Fibroblast of skin of back (primary cell): ENCODE measurements at places on chromosomes 5 and 9.

DNA sequence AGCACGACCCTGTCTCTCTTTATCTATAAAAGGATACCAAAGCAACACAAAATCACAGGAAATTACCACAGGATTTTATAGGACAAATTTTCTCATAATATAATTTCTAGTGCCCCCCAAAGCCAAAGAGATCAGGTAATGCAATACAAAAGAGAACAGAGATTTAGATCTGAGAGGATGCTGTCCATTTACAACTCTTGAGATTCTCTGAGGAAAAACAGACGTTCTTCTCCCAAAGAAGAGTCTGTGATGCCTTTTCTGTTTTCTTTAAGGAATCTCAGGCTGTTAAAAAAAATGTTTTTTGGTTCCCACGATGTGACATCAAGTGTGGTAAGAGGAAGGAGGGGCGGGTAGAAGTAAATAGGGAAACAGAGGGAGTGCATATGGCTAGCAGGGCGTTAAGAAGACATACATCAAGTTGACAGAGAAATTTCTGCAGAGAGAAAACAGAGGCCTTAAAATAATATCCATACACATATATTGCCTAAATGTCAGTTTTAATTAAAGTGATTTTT, 274.7 kb downstream of the YTHDC2 start:
- DNase-seq, result no peak

GRCh38 chr9:1096155-1096964, 46.2 kb downstream of the DMRT2 start:
- no peak for DNase-seq

DNA sequence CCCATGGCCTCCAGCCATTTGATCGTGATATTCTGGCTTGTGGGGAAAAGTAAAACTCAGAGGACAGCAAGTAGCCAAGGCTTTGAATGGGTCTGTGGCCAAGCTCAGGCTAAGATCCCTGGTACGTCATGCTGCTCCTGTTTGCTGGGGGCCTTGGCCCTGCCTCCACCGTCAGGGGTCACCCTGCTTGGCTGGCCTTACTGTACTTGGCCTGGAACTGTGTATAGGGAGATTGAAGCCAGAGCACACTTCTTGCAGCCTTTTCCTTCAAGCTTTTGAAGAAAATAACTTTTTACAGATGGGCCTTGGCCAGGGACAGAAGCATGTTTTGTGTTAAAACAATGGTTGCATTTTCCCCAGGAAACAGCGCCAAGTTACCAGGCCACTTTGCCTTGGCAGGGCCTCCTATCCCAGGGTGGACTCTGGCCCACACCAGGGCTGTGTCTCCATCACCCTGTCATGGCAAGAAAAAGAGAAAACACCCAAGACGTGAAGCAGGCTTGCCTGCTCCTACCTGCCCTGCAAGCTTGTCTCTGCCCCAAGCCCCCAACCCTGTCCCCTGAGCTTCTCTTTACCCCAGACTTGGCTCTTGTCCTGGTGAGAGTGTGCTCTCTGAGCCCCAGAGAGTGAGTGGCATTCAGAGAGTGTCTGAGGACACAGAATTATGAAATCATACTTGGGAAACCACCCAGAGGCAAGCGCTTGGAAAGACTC, 286.9 kb downstream of the GADD45G start:
- DNase-seq, result no peak

GRCh38 chr5:175772747-175773533, 98.4 kb upstream of the CPLX2 start:
- no peak for DNase-seq

- DNase-seq, result no peak
These were observed 1043.8 kb upstream of the NUDT12 start for GRCh38 chr5:104606258-104606829.

DNA sequence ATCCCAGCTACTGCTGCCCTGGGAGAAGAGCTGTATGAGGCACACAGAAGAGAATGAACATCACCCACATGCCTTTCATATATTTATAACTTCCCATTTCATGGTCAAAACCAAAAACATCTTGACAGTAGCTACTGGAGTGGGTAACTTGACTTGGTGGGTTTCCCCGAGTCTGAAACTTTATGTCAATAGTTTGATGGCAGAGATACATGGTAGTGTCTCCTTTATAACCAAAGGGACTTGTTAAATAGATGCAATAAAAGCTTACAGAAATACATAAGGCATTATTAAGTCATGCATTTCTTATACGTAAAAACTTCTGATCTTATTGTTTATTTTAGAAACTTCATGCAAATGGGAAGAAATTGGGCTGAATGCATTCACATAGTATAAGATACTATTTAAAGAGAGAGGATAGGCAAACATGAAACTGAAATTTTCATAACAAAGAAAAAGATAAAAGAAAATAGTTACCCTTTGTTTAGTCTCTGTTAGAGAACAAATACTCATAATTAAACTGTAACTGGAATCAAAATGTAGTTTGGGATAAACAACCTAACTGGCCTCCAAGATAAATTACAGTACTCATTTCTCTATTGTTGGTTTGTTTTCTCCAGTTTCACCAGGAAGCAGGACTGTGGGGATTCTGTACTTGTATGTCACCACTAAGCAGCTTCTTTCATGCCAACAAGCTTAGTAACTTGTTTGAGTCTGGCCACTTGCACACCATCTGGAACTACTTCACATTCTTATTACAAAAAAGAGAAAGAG, 459.3 kb upstream of the MEF2C start:
- DNase-seq, result peak; percentile 90

GRCh38 chr9:3976865-3977613, 322.8 kb downstream of the GLIS3 start:
- DNase-seq, result peak; percentile 27

DNA sequence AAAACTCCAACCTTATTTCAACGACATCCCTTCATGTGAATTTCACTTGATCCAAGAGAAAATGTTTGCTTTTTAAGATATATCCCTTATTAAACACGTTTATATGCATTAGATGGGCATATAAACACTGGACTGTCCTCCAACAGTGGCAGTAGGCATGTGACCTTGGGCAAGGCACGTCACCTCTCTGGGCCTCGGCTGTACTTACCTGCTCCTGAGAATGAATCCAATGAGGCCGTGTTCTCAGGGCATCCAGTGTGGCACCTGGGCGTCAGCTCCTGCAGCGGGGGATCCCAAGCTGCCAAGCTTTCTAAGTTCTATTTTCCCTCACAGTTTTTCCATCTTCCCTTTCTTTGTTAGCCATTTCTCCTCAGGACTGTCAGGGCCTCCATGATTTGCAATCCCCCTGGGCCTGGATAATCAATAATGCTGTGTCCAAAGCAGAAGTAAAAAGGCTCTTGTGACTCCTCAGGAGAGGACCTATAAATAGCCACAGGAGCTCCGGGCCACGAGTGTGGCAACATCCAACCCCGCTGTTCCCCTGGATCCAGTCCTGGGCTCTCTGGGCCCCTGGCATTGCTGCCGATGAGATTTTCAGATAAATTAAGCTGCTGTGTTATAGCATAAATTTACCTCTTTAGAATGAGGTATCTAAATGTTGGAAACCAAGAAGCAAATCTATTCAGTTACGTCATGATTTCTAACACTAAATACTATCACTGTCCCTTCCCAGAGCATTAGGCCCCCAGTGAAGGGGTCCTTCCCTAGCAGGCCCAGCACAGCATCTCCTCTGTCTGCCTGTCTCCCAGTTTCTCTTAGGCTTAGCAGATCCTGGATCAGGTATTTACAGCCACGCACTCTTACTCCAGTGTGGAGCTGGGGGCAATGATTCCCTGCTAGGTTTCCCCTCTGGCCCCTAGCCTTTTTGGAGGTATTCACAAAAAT, 76.8 kb downstream of the PTPN3 start:
- no peak for DNase-seq

GRCh38 chr9:110041452-110041851, 166.5 kb downstream of the C9orf152 start:
- DNase-seq, result no peak

DNA sequence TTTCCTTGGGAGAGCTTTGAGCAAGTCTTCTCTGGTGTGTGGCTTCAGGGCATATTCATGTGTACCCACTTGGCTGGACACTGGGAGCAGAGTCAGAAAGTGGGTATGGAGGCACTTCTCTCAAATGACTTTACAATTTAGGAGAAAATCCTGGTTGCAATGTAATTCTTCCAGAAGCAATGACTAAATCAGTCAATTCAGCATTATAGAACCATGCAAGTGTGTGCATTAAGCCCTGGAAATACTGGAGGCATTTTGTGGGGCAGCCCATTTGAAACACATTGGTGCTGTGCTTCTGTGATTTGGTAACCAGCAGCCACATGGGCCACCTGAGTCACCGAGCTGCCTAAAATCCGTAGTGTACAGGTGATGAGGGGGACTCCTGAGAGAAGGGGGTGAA, 94.6 kb upstream of the TAS2R1 start:
- no peak for DNase-seq

DNA sequence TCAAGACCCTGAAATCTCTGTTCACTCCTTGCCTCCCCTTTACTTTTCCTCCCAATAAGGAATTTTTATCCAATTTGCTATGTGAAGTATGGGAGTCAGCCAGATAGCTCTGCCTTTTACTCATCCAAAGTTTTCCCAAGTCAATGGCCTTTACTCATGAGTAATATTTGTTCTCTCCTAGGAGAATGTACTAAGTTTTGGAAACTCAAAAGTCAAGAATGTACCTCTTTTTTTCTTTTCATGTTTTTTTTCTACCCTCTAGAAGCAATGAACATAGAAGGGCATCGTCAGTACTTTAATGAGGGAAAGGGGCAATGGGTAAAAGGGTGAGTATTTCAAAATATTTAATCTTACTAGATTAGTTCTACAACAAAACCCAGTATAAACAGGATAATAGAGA, 140.2 kb upstream of the SGCD start:
- DNase-seq, result peak; percentile 95

DNA sequence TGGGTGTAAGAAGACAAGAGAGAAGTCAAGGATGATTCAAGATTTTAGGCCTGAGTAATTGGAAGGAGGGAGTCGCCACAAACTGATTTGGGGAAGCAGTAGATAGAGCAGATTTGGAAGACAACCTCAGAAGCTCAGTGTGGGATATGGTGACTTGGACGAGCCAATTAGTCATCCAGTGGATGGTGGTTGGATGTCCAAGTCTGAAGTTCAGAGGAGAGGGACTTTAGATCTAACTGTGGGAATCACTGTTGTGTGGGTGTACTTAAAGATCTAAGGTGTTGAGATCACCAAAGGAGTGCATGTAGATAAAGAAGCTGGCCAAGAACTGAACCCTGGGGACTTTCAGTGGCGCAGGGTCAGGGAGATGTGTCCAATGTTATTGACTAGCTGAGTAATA, 2.2 kb downstream of the IDNK start:
- no peak for DNase-seq

GRCh38 chr9:21715408-21715807, 87.0 kb upstream of the MTAP start:
- no peak for DNase-seq

GRCh38 chr5:39355324-39355723, 9.0 kb downstream of the C9 start:
- peak; percentile 52 for DNase-seq

DNA sequence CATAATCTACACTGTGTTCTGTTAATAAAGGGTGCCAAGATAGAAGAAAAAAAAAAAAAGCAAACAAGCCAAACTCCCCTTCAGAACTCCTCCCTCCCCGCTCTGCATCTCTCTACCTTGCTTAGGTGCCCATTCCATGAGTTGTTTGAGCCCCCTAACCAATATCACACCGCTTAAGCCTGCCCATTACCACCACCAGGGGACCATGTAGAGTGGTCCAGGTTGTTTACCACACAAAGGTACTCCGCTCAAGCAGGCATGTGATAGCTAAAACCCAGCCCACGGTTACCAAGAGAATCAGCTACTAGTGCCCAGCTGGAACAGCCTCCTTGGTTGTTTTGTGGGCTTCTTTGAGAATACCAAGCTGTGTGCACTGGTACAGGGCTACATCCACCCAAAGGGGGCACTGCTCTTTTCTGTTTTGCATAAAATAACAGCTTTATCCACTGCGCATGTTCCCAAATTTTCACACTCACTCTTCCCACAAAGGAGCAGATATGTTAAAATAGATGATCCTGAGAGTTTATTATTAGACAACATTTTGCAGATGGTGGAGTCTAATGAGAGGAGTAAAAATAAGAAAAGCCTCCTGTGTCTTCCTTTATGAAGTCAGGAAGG, 304.1 kb downstream of the DEPDC1B start:
- DNase-seq, result no peak

GRCh38 chr9:129778469-129778868, 24.5 kb upstream of the TOR1B start:
- no peak for DNase-seq

DNA sequence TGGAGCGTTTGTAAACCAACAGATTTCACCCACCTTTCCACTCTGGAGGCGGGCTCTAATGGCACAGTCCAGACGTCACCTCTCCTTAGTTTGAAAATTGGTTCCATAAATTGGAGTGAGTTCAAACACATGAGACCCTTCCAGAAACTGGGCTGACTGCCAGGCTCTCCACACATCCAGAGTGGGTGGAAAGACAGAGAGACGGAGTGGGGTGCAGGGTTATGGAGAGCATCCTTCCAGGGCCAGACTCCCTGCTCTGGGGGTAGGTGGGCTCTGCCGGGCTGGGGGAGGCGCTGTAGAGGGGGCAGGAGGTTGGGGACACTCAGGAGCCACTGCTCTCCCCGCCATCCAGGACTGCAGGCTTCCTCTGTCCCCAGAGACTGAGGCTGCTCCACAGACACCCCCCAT, 104.7 kb upstream of the PHYKPL start:
- no peak for DNase-seq

DNA sequence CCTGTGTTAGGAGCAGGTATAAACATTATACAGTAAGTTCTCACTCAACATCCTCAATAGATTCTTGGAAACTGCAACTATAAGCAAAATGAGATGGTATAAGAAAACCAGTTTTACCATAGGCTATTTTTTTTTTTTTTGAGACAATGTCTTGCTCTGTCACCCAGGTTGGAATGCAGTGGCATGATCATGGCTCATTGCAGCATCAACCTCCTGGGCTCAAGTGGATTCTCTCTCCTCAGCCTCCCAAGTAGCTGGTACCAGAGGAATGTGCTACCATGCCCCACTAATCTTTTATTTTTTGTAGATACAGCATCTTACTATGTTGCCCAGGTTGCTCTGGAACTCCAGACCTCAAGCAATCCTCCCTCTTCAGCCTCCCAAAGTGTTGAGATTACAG, 50.1 kb upstream of the ADRB2 start:
- DNase-seq, result no peak

GRCh38 chr9:83304686-83305085, 233.5 kb downstream of the FRMD3 start:
- DNase-seq, result peak; percentile 86

DNA sequence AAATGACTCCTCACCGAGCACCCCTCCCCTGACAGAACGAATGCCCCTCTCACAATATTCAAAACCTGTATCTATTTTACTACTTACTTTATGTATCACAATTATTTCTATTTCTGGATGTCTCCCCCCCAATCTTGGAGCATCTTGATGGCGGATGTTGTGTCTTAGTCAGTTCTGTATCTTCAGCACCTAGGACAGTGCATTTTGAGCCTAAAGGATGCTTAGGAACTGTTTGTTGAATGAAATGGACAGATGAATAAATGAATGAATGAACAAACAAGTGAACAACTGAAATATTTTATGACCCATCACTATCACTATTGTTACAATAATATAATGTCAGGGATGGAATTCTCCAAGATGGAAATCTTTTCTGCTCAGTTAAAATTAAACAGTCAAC, 295.7 kb downstream of the DNAH5 start:
- no peak for DNase-seq
